GM18507 (cell line): ENCODE measurements at places on chromosomes 4 and X.

DNA sequence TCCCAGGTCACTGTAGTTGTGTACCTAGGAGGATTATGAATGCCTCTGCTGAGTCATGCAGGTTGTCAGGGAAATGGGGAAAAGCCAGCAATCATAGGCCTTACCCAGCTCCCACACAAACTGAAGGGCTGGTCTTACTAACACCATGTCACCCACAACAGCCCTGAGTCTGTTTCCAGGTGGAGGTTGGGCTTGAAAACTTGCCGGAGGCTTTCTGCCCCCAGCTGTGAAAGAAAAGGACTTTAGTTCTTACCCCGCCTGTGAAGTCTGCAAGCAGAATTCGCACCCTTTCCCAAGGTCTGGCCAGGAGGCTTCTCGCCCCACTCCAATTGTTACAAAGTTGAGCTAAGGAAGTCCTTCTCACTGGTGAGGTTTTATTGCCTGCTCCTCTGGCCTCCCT is 143.9 kb downstream of the RPS6KA6 start:
- no peak for DNase-seq

GRCh38 chrX:133375615-133376340 is 39.5 kb downstream of the GPC4 start:
- DNase-seq = no peak

DNA sequence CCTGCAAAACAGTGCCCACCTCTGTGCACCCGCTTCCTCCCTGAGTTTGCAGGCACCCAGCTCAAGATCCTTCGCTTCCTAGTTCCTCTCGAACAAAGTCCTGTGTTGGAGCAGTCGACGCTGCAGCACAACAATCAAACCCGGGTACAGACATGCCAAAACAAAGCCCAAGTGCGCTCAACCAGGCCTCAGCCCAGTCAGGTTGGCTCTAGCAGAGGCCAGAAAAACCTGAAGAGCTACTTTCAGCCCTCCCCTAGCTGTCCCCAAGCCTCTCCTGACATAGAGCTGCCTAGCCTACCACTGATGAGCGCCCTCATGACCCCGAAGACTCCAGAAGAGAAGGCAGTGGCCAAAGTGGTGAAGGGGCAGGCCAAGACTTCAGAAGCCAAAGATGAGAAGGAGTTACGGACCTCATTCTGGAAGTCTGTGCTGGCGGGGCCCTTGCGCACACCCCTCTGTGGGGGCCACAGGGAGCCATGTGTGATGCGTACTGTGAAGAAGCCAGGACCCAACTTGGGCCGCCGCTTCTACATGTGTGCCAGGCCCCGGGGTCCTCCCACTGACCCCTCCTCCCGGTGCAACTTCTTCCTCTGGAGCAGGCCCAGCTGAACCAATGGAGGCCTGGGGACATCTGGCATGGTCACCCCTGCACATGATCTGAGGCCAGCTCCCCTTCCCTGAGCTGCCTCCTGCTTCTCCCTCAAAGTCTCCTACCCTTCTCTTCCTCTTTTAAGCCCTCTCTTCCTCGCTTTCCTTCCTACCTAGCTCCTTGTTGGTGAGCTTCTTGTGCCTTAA is 6.9 kb downstream of the APEX2 start:
- DNase-seq = no peak

GRCh38 chrX:112846187-112846586 is 5.6 kb upstream of the AMOT start:
- DNase-seq = no peak

GRCh38 chrX:72408885-72409284 is 103.2 kb upstream of the CITED1 start:
- no peak for DNase-seq

GRCh38 chr4:183392377-183392776 is 52.1 kb upstream of the CDKN2AIP start:
- no peak for DNase-seq

GRCh38 chr4:45865781-45866180 is 258.1 kb downstream of the GABRG1 start:
- DNase-seq = no peak

DNA sequence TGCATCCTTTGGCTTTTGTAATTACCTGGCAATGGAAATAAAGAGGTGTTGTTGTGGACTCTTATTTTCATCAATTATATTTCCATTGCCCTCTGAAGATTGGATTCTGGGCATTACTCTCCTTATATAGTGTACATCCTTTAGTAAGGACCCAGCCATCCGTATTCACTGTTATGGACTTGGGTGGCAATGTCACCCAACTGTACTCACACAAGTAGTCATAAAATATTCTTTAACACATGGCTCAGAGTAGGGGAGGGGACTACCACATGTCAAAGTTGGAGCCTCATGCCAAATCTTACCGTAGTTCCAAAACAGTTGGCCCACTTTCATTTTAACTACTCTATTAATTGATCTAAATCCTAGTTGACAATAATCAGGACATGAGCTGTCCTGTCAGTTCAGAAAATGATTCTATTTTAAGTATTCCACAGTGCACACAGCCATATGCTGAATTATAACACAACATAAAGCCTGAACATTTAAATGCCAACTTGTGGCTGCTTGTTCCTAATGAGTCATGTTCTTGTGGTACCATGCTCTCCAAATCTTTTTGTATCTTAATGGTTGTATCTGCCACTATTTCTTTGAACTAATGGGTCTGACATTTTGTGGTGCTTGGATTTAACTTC is 4.9 kb downstream of the FRAS1 start:
- DNase-seq = no peak

DNA sequence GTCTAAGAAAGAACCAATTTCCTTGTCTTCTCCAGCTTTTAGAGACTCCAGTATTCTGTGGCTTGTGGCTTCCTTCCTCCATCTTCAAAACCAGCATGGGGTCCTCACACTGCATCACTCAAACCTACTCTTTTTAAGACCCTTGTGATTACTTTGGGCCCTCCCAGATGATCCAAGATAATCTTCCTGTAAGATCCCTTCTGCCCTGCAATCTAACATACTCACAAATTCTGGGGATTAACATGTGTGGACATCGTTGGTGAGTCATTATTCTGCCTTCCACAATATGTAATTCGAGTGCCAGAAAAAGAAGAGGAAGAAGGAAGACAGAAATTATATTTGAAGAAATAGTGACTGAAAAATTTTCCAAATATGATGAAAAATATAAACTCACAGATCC is 47.9 kb downstream of the BEND4 start:
- no peak for DNase-seq

DNA sequence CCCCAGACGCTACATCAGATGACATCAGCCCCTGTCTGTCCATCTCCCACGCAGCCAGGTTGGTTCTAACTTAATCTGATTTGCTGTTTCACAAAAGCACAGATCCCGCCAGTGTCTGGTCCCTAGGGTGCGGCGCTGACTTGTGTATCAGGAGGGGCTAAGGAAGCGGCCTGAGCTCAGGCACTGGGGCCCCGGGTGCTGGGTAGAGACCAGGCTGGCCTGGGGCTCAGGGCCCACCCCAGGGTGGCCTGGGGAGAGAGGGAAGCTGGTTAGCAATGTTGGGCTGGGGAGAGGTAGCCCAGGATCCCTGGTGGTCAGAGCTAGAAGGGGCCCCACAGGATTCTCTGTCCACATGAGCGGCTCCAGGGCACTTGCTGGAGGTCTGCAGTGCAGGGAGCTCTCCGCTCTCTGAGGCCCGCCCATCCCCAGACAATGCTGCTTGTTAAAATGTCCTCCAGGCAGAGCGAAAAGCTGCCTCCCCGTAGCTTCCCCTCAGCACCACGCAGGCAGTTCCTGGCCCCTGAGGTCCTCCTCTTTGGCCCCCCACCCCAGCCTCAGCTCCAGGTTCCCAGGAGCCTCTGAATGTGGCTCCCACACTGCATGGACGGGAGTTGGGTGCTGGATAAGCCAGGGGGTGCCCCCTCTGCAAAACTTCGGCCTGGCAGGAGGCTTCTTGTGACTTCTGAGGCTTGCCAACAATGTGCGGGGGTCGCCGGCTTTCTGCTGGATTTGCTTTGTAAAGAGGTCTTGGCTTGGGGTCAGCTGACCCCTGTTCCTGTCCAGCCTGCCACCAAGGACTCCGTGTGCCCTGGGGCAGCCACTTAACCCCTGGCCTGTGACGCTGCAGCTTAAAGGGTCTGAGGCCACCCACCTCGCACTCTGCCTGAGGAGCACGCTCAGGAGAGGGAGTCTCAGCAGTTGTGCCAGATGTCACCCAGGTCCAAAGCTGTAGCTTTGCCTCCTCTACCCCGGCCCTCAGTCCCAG is 112.9 kb downstream of the CPZ start:
- no peak for DNase-seq

DNA sequence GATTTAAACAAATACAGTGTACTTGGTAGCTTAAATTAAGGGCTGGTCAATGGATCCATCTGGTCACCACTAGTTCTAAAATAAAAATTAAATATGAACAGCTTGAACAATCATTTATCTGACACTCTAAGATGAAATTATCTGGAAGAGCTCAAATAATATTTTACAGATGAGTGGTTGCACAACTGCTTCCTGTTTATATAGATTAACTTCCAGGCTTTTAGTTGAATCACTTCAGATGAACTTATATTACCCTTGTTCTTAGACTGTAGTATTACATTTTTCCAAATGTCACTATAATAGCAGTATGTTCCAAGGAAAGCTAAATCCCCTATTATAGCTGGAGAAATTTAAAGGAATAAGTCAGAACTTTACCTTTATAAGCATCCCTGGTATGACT is 92.4 kb upstream of the SMIM10 start:
- no peak for DNase-seq

- no peak for DNase-seq
These were observed 29.4 kb upstream of the NDP start for GRCh38 chrX:44002567-44002966.

GRCh38 chrX:150456466-150456865 is 93.3 kb downstream of the MAMLD1 start:
- DNase-seq = no peak

GRCh38 chr4:105473324-105474098 is at the start of gene PPA2:
Gene PPA2, minus strand, starts transcription at chr4:105474062. Its CDS starts 12 bp downstream, at chr4:105474050.
- DNase-seq = peak; percentile 76

GRCh38 chr4:141899541-141899940 is 263.2 kb downstream of the IL15 start:
- no peak for DNase-seq

- DNase-seq = no peak
These were observed 112.0 kb upstream of the LNX1 start for GRCh38 chr4:53703267-53703655.

DNA sequence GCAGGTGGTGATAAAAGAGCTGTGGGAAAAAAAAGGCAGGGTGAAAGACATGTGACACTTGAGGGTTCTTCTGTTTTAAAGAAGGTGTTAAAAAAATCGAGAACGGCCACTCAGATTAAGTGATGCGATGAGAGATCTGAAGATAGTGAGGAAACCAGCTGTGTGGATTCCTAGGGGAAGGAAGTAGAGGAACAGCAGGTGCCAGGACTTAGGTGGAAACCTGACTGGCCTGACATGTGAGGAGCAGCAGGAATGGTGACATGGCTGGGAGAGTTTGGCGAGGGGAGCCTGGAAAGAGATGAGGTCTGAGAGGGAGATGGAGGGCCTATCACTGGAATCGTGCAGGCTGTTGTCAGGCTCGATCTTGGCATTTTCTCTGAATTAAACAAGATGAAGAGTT is 55.5 kb downstream of the BMPR1B start:
- no peak for DNase-seq

DNA sequence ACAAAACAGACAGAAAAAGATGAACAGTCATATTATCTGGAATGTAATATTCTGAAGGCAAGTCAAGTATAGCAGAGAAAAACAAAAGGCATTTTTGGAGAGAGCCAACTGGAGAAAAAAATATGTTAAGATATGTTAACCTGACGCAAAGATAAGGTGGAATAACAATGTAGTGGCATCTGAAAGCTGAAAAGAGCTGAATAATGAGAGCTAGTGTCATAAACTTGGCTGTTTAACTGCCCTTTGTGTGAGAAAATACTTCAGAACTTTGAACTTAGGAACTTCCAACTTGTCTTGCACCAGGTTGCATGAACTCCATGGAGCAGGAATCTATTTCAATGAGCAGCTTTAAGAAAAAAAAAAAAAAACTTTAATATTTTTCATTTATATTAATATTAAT is 32.9 kb downstream of the RAB33A start:
- DNase-seq = no peak

- DNase-seq = no peak
These were observed 11.4 kb upstream of the EXOC1L start for GRCh38 chr4:55808186-55808585.

DNA sequence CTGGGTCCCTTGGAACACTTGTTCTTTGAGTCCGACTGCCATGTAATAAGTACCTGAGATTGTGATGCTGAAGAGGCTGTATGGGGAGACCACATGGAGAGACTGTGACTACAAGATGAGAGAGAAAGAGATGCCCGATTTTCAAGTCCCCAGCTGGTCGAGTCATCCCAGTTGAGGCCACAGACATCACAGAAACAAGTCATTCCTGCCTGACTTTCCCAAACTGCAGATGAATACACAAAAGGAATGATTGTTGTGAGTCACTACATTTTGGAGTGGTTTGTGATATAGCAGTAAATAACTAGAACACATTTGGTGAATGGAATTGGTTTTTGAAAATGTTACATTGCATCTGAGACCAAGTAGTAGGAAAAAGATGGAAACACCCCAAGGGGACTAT is 9.0 kb upstream of the YIPF7 start:
- DNase-seq = no peak

- no peak for DNase-seq
These were observed 22.9 kb downstream of the CCDC149 start for GRCh38 chr4:24889991-24890390.

DNA sequence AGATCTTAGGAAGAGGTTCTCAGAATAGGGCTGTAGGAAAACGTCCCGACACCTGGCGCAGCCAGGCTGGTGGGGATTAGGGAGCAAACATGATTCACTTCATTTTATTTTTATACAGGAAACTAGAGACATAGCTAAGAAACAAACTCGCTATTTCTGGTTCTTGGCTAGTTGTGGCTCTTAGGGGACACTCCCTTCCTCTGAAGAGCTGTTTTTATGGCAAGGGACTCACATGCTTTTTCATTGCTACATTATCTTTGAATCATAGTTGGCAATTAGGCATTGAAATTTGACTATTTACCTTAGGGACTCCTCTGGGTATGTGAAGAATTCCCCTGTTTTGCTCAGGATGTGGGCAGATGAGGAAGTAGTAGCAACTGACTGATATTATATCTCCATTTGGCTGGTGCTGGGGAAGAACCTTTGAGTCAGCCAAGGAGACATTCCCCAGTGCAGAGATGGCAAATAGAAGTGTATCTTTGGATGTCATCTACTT is 174.5 kb downstream of the SMIM20 start:
- no peak for DNase-seq

- no peak for DNase-seq
These were observed 95.2 kb upstream of the KLF3 start for GRCh38 chr4:38568768-38569167.
